LNCaP clone FGC (cell line): ENCODE measurements at places on chromosomes 4 and X.

GRCh38 chrX:67289055-67289499 lies 254.7 kb upstream of the AR start:
- DNase-seq = no peak

- DNase-seq = no peak
Measured at GRCh38 chr4:4521731-4522130, 20.1 kb downstream of the STX18 start.

GRCh38 chr4:111814961-111815360 lies 330.3 kb upstream of the FAM241A start:
- DNase-seq = no peak

- DNase-seq = no peak
Measured at GRCh38 chr4:11155208-11155867, 273.4 kb downstream of the HS3ST1 start.

DNA sequence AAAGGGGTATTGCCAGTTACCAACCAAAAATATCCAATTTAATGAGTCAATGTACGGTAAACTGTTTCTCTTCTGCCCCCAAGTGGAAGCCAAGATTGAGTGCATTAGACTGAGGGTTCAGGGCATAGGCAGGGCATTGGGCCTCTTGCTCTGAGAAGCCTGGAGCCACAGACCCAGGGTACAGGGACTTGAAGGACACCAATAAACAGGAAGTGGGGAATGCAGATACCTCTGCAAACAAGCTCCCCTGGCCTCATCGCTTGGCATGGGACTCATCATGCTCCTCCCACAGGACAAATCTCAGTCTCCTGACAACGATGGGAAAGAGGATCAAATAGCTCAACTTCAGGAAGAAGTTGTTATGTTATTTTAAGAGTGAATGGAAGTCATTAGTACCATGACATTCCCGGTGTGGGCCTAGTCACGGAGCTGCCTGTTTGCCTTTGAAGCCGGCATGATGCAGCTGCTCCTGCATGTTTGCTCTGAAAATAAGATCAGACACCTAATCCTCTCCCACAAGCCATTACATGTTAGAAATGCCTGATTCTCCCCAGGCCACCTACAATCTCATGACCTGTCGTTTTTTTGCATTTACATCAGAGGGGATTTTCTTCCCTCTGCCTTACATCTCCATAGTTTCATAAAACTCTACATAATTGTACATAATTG lies 224.2 kb downstream of the RCHY1 start:
- DNase-seq = no peak

- peak; percentile 34 for DNase-seq
Measured at GRCh38 chrX:20066968-20067708, 49.6 kb downstream of the MAP7D2 start.

- no peak for DNase-seq
Measured at GRCh38 chr4:109408711-109409110, 24.9 kb upstream of the SEC24B start.

DNA sequence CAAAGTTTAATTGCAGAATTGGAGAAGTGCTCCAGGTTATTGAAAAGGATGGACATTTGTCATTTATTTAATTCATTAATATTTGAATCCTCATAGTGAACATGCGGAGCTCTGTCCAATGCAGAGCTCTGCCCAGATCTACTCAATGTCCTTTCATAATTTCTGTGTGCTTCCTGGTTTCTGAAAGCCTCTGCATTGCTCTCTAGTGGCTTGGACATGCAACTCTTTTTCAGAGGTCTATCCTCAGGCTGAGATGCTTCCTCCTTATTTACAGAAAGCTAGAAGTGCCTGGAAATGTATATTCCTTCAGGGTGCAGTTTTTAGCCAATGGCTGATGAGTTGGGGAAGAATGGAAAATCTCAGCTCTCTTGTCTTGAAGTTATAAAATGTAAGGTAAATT lies 786.1 kb upstream of the AADAT start:
- no peak for DNase-seq

GRCh38 chrX:127138218-127138617 lies 318.7 kb downstream of the PRR32 start:
- no peak for DNase-seq

- DNase-seq = no peak
Measured at GRCh38 chr4:162265802-162266201, 102.0 kb upstream of the FSTL5 start.

DNA sequence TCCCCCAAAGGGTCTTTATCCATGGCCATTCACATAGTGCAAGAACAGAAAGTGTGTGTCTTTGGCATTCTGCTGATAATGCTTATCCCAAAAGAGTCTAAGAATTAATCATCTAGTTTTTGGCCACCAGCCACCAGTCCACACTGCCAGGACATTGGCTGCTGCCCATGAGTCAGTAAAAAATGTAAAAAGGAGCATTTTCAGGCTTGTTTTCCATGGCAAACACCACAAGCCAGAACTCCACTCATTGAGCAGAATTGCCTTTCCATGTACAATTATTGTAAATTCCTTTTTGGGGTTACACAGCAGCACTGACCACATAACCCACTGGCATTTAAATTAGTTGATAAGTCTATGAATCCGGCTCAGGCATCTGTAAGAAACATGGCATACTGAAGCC lies 89.2 kb upstream of the PRDX4 start:
- DNase-seq = no peak

- DNase-seq = no peak
Measured at GRCh38 chrX:12673487-12673886, 117.7 kb upstream of the PRPS2 start.

DNA sequence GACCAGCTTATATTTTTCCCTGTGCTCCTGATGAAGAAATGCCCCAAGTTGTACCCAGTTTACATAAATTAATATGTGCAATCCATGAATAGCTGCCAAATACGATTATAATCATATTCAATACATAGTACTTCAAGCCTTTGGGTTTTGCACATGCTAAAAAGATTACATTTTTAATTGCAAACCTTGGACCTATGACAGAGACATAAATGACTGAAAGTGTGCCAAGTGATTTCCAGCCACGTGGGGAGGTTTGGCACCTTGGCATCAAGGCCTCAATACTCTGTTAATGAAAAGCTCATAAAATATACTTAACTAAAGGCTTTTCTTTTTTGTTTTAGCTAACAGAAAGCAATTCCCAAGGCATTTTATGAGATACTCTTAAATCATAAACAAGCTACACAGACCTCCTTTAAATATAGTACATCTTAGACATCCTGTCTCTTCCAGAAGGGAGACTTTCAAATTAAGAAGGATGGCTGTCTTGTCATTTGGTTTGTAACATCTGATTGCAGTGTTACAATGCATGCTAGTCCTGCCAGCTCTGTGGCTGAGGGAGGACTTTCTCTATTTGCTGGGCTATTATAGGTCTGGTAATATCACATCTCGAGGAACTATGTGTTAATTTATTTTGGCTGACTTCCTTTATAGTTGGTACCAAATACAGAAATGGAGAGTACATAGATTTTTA lies 404.1 kb downstream of the AFF2 start:
- DNase-seq = no peak

GRCh38 chrX:150038986-150039599 lies 100.8 kb upstream of the EOLA2 start:
- no peak for DNase-seq

GRCh38 chrX:22035236-22035635 lies 3.1 kb downstream of the PHEX start:
- DNase-seq = no peak
